ENCODE measurements at places on chromosomes 3 and 15. TPM values are rescaled to one million over a fixed set of nuclear protein-coding genes. Genes with fewer than 3 reads are reported as not detected.

GRCh38 chr3:139934613-139935015 lies 371 bp upstream of the CLSTN2 start:
- DNase-seq: no peak
- no peak overlapping the region for H3K4me3 ChIP-seq
- H3K36me3 ChIP-seq: no peaks in the 10 kb centered on the region

- H3K4me3 ChIP-seq: peak overlapping the region; percentile 90
- H3K4me1 ChIP-seq: peaks cover 47% of the 10 kb centered on the region
- peaks cover 73% of the 10 kb centered on the region for H3K36me3 ChIP-seq
- peak overlapping the region; percentile 87 for H3K27ac ChIP-seq
- DNase-seq: no peak
These were observed 2.9 kb downstream of the MBNL1 start for GRCh38 chr3:152271501-152272236.

DNA sequence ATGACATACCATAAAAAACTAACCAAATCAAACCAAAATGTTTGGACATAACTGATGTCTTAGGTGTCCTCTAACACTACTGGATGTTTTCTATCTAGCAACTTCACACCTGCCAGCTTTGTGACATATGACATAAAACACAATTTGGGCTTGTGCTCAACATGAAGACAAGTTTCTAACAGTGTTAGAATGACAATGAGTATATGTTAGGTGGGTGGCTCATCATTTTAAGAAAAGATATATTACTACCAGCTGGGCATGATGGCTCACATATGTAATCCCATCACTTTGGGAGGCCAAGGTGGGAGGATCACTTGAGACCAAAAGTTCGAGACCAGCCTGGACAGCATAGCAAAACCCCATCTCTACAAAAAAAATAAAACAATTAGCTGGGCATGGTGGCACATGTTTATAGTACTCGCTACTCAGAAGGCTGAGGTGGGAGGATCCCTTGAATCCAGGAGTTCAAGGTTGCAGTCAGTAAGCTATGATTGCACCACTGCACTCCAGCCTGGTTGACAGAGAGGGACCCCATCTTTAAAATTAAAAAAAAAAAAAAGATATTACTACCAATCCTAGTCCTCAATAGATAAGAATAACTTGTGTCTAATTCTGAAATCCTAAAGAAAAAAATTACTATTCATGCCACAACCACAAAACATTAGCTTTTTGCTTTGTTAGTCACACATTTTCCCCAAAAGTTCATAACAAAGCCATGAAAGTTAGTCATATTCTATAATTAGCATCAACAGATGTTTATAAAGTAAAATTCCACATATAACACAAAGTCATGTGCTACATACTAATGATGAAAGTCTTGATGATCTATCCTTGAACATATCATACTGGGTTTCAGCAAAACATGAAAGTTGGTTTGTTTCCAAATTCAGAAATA lies 59.9 kb downstream of the LRRFIP2 start:
- no peak overlapping the region for H3K27ac ChIP-seq
- H3K36me3 ChIP-seq: no peaks in the 10 kb centered on the region
- H3K27me3 ChIP-seq: no peaks in the 10 kb centered on the region

DNA sequence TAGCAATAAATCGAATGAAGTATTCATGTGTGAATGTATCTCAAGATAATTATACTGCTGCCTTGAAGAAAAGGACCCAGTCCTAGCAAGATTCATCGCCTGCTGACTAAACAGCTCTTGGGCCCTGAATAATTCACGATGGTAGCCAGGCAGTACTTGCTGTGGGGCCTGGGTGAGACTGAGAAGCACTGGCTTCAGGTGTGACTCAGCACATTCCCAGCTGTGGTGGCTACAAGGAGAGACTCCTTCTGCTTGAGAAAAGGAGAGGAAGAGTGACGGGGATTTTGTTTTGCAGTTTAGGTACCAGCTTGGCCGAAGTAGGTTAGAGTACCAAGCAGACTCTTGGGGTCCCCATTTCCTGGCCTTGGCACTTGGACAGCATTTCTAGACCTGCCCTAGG lies 47.6 kb upstream of the CD200R1L start:
- no peaks in the 10 kb centered on the region for H3K4me1 ChIP-seq
- H3K4me3 ChIP-seq: no peak overlapping the region
- H3K36me3 ChIP-seq: no peaks in the 10 kb centered on the region
- H3K27ac ChIP-seq: no peak overlapping the region
- peaks cover 4% of the 10 kb centered on the region for H3K27me3 ChIP-seq

GRCh38 chr3:35144011-35144410 lies 495.3 kb upstream of the ARPP21 start:
- DNase-seq: no peak
- H3K27ac ChIP-seq: no peak overlapping the region
- H3K4me3 ChIP-seq: no peak overlapping the region
- H3K4me1 ChIP-seq: no peaks in the 10 kb centered on the region

- no peak overlapping the region for H3K4me3 ChIP-seq
- H3K27me3 ChIP-seq: no peaks in the 10 kb centered on the region
- H3K4me1 ChIP-seq: no peaks in the 10 kb centered on the region
- H3K36me3 ChIP-seq: no peaks in the 10 kb centered on the region
These were observed 10.7 kb downstream of the AGTR1 start for GRCh38 chr3:148708409-148708808.

DNA sequence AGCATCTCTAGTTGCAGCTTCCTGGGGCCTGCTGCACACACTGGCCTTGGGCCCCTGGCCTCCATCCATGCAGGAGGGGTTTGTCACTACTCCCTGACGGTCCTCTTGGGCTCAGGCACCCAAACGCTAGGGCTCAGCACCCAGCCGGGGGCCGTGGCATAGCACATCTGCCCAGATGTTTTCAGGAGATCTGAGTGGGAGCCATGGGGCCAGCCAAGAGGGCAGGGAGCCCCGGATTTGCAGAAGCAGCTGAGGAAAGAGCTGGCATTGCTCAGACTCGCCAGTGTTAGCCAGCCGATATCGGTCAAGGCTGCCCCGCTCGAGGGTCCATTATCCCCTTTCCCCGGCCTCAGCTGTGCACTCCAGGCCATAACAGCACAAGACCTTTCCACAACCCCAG lies 1.5 kb upstream of the ALDH1A3 start:
- H3K27me3 ChIP-seq: peaks cover 66% of the 10 kb centered on the region
- peaks cover 10% of the 10 kb centered on the region for H3K4me1 ChIP-seq
- no peak overlapping the region for H3K27ac ChIP-seq
- no peak overlapping the region for H3K4me3 ChIP-seq

GRCh38 chr3:120567370-120568201 lies 28.6 kb upstream of the NDUFB4 start:
- no peak overlapping the region for H3K4me3 ChIP-seq
- DNase-seq: no peak
- H3K4me1 ChIP-seq: peaks cover 2% of the 10 kb centered on the region
- peaks cover 2% of the 10 kb centered on the region for H3K27me3 ChIP-seq
- no peak overlapping the region for H3K27ac ChIP-seq

GRCh38 chr15:75019916-75020315 lies 3.5 kb upstream of the PPCDC start:
- no peak overlapping the region for H3K27ac ChIP-seq
- H3K27me3 ChIP-seq: peaks cover 3% of the 10 kb centered on the region
- peaks cover 4% of the 10 kb centered on the region for H3K36me3 ChIP-seq
- no peak overlapping the region for H3K4me3 ChIP-seq
- peaks cover 13% of the 10 kb centered on the region for H3K4me1 ChIP-seq

DNA sequence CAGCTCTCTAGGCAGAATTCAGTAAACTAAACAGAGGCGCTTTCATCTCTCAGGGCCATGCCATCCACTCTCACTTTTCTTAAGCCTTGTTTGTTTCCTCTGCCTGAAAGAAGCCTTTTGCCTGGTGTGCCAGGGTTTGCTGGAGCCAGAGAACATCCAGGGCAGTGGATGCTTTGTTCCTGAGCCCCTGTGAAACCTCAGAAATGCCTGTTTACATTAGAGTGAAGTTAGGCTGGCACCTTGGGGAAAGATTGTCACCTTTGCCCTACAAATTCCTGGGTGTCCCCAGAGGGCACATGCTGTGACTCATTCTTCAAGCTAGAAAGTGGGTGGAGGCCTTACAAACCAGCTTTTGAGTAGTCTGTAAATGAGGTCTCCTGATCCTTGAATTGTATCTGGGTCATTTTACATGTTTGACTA lies 10.7 kb upstream of the TRAK1 start:
- H3K4me1 ChIP-seq: peaks cover 39% of the 10 kb centered on the region
- no peak overlapping the region for H3K4me3 ChIP-seq
- peaks cover 9% of the 10 kb centered on the region for H3K36me3 ChIP-seq
- no peaks in the 10 kb centered on the region for H3K27me3 ChIP-seq

SCAANT1 gene
- not detected for total RNA-seq

IL17RB gene
- 0.32 TPM for total RNA-seq

SPATA12 gene
- total RNA-seq: not detected

CPNE9 gene
- not detected for total RNA-seq

DCUN1D1 gene
- 80.8 TPM for total RNA-seq

UNC13C gene
- total RNA-seq: not detected

A4GNT gene
- not detected for total RNA-seq

ROPN1 gene
- not detected for total RNA-seq

Data from activated CD8-positive, alpha-beta T cell treated with anti-CD3 and anti-CD28 coated beads, Interleukin-2, amount 10 ng/mL, durations not matched to agents 7 days and 5 days (primary cell).